ENCODE measurements at places on chromosomes 16 and 17. TPM values are rescaled to one million over a fixed set of nuclear protein-coding genes. Genes with fewer than 3 reads are reported as not detected.
A peak's percentile ranks its signal among the peaks of the same experiment; 100 is the strongest.

Gene CHST5
- total RNA-seq: 0.25 TPM

Gene KRTAP2-3
- total RNA-seq: 13.4 TPM

Gene NUPR1
- total RNA-seq: 54.8 TPM

Gene KRT17
- 3.8 TPM for total RNA-seq

Gene MAP2K3
- total RNA-seq: 42.6 TPM

Gene CD68
- 55.0 TPM for total RNA-seq

Gene VPS25
- 93.0 TPM for total RNA-seq

Gene SDK2
- total RNA-seq: not detected

Gene FTO
- total RNA-seq: 118 TPM

Gene TMEM88
- total RNA-seq: not detected

- no peaks in the 10 kb centered on the region for H3K27me3 ChIP-seq
- H3K36me3 ChIP-seq: 0 out of 2 replicates have a peak, but pooled peaks cover under 1% of the 10 kb centered on the region
- DNase-seq: peak; percentile 20
- H3K27ac ChIP-seq: peak overlapping the region; percentile 85
- H3K4me1 ChIP-seq: peaks cover 50% of the 10 kb centered on the region
Measured at GRCh38 chr17:41058741-41059140, 1.2 kb downstream of the KRTAP2-3 start.

DNA sequence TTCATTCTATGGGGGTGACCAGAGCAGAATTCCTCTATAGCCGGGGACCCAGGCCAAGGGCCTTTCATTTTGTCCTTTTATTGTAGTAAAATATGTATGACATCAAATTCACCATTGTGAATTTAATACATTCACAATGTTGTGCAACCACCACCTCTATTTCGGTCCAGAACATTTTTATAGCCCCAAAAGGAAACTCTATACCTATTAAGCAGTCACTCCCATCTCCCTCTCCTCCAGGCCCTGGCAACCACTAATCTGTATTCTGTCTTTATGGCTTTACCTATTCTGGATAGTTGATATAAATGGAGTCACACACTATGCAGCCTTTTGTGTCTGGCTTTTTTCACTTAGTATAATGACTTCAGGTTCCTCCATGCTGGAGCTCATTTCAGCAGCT lies 9.7 kb upstream of the TNS4 start:
- H3K4me1 ChIP-seq: peaks cover 29% of the 10 kb centered on the region
- H3K27me3 ChIP-seq: no peaks in the 10 kb centered on the region
- H3K36me3 ChIP-seq: no peaks in the 10 kb centered on the region

- no peaks in the 10 kb centered on the region for H3K4me1 ChIP-seq
- no peaks in the 10 kb centered on the region for H3K36me3 ChIP-seq
- H3K27ac ChIP-seq: no peak overlapping the region
- DNase-seq: no peak
- no peak overlapping the region for H3K4me3 ChIP-seq
Measured at GRCh38 chr17:14522795-14523387, 222.0 kb downstream of the HS3ST3B1 start.

DNA sequence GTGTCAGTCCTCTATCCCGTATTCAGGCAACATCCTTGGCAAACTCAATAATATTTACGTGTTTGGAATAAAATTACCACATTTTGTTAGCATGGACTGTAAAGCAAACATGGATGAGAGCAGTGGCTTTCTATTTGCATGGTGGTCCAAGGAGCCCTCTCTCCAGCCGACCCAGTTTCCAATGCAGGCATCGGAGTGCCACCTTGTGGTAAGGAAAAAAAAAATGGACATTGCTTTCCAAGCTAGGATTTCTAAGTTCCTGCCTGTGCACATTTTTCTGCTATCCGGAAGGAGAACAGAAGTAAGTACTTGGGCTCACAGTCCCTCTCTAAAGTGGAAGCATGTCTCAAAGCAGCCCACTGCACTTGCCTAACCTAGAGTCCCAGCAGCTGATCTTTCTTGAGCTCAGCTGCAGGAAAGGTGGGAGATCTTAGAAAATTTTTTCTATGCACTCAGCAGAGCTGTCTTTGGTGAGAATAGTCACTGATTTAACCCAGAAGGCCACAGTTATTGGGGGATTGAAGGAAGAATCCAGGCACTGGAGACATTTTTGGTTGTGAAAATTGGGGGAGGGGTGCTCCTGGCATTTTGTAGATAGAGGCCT lies 46.0 kb upstream of the ERCC4 start:
- DNase-seq: peak; percentile 21
- H3K27ac ChIP-seq: no peak overlapping the region
- H3K4me3 ChIP-seq: no peak overlapping the region
- no peaks in the 10 kb centered on the region for H3K4me1 ChIP-seq

- H3K27me3 ChIP-seq: no peaks in the 10 kb centered on the region
- no peaks in the 10 kb centered on the region for H3K4me1 ChIP-seq
- DNase-seq: no peak
- no peaks in the 10 kb centered on the region for H3K36me3 ChIP-seq
- H3K4me3 ChIP-seq: no peak overlapping the region
- H3K27ac ChIP-seq: no peak overlapping the region
Measured at GRCh38 chr16:9316008-9316407, 224.6 kb downstream of the HAPSTR1 start.

GRCh38 chr16:53781023-53781605 lies 77.2 kb downstream of the FTO start:
- H3K27ac ChIP-seq: no peak overlapping the region

- no peak overlapping the region for H3K27ac ChIP-seq
- H3K36me3 ChIP-seq: no peaks in the 10 kb centered on the region
- DNase-seq: no peak
- H3K4me3 ChIP-seq: no peak overlapping the region
- peaks cover 10% of the 10 kb centered on the region for H3K4me1 ChIP-seq
Measured at GRCh38 chr17:83012868-83013778, 66.3 kb upstream of the METRNL start.

GRCh38 chr17:55513885-55514590 lies 2.8 kb upstream of the SMIM36 start:
- H3K4me3 ChIP-seq: no peak overlapping the region
- peaks cover 11% of the 10 kb centered on the region for H3K27me3 ChIP-seq
- peak; percentile 68 for DNase-seq
- H3K27ac ChIP-seq: no peak overlapping the region
- no peaks in the 10 kb centered on the region for H3K36me3 ChIP-seq
- H3K4me1 ChIP-seq: peaks cover 6% of the 10 kb centered on the region

GRCh38 chr16:55571-56136 lies 2.0 kb downstream of the SNRNP25 start:
- no peak for DNase-seq
- H3K4me1 ChIP-seq: 0 out of 2 replicates have a peak, but pooled peaks cover 3% of the 10 kb centered on the region
- H3K36me3 ChIP-seq: peaks cover 16% of the 10 kb centered on the region
- H3K27ac ChIP-seq: no peak overlapping the region
- no peak overlapping the region for H3K4me3 ChIP-seq

DNA sequence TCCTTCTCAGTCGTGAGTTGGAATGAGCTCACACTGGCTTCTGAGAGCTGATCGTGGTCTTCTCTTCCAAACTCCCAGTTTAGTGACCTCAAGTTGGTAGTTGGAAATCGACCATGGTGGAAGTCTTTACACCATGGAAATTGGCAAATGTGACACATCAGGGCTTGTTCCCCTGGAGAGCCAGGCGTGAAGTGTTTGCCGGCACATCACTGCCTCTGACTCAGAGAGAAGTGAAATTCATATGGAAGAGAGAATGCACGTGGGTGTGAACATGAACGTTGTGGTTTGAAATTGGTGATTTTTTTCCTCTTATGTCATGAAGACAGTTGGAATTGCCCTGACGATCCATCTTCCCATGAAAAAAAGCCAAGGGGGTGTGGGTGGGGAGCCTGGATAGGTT lies 47.4 kb downstream of the AXIN2 start:
- peak overlapping the region; percentile 93 for H3K27ac ChIP-seq
- H3K36me3 ChIP-seq: no peaks in the 10 kb centered on the region
- H3K27me3 ChIP-seq: no peaks in the 10 kb centered on the region
- 0 out of 2 replicates have a peak overlapping the region, but pooled peaks have one; percentile 18 for H3K4me3 ChIP-seq

GRCh38 chr17:83084621-83085056 lies 5.2 kb downstream of the METRNL start:
- H3K4me3 ChIP-seq: peak overlapping the region; percentile 63
- H3K27me3 ChIP-seq: no peaks in the 10 kb centered on the region
- peak overlapping the region; percentile 100 for H3K27ac ChIP-seq
- peaks cover 23% of the 10 kb centered on the region for H3K36me3 ChIP-seq

GRCh38 chr17:58184986-58185761 lies 7.4 kb upstream of the EPX start:
- no peak for DNase-seq
- H3K4me3 ChIP-seq: no peak overlapping the region
- H3K27ac ChIP-seq: no peak overlapping the region

DNA sequence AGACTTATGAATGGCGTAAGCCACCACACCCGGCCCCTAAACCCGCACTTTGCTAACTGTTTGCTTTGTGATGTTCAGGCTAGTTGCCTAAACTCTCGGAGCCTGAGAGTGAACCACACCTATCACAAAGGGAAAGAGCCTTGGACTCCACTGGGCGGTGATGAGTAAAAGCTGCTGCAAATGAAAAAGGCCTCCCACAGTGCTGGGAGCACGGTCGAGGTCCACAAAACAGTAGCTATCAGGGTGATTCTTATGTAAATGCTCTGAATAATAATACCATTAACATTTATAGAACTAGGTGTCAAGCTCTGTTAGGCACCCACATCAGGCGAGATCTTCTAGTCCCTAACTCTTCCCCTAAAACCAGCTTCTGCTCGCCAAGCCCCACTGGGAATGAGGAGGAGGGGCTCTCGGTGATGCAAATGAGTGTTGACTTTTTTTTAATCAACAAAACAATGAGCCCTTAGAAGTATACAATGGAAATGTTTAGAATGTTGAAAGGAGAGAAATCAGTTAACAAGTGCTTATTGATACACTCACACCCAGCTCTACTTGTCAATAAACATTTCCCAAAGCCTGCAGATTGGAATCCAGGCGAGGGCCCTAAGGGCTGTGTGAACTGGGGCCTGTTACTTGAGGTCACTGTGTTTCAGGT lies 19.8 kb downstream of the FBRS start:
- H3K4me3 ChIP-seq: no peak overlapping the region
- H3K27me3 ChIP-seq: no peaks in the 10 kb centered on the region
- no peak for DNase-seq
- H3K4me1 ChIP-seq: no peaks in the 10 kb centered on the region
- no peaks in the 10 kb centered on the region for H3K36me3 ChIP-seq
- no peak overlapping the region for H3K27ac ChIP-seq

DNA sequence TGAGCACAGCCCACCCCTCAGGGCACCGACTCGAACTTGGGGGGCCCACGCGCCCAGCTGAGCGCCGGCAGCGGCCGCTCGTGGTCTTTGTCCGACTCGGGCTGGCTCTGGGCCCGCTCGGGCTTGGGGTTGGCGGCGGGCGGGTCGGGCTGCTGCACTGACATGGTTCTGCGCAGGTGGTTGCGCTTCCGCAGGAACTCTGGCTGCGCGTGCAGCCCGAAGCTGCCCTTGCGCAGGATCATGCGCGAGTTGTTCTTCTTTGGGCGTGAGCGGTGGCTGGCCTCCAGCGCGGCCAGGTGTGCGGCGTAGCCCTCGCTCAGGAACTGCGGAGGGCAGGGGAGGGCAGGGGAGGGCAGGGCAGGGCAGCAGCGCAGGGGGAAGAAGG lies 11.1 kb downstream of the PIMREG start:
- H3K4me1 ChIP-seq: peaks cover 10% of the 10 kb centered on the region
- H3K4me3 ChIP-seq: no peak overlapping the region
- H3K36me3 ChIP-seq: no peaks in the 10 kb centered on the region
- DNase-seq: no peak
- H3K27me3 ChIP-seq: no peaks in the 10 kb centered on the region

DNA sequence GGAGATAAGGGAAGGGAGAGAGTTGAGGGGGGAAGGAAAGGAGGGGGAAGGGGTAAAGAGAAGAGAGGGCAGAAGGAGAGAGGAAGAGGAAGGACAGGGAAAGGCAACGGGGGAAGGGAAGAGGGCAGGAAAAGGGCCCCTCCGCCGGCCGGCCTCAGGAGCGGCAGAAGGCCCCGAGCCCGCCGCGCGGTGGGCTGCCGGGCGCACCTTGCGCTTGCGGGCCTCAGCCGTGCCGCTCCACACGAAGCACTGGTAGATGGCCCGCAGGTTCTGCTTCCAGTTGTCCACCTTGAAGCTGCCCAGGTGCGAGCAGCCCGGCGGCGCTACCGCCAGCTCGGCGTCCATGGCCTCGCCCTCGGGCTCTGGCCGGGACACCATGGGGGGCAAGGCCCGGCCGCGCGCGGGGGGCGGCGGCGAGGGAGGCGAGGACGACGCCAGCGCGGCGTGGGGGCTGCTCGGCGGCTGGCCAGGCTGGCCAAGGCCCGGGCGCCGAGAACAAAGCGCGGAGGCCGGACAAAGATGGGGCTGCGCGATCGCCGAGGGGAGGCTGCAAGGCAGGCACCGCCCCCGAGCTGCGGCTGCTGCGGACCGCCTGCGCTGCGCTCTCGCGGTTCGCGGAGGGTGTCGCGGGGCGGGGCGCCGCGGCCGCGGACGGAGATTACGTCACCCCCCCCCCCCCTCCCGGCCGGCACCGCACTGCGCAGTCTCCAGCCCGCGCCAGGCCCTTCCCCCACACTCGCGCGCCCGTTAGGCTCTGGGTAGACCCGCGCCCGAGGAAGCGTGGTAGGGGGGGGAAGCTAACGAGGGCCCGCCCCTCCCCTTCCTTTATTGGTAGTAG lies at the start of gene USP22:
TSS of gene USP22 (minus strand) at position 554 of the 838 bp plus-strand sequence. CDS start at position 378, 176 bp downstream.
- H3K36me3 ChIP-seq: no peaks in the 10 kb centered on the region
- peak; percentile 98 for DNase-seq
- H3K4me1 ChIP-seq: peaks cover 21% of the 10 kb centered on the region
- H3K4me3 ChIP-seq: peak within 1 kb of the TSS; percentile 100

DNA sequence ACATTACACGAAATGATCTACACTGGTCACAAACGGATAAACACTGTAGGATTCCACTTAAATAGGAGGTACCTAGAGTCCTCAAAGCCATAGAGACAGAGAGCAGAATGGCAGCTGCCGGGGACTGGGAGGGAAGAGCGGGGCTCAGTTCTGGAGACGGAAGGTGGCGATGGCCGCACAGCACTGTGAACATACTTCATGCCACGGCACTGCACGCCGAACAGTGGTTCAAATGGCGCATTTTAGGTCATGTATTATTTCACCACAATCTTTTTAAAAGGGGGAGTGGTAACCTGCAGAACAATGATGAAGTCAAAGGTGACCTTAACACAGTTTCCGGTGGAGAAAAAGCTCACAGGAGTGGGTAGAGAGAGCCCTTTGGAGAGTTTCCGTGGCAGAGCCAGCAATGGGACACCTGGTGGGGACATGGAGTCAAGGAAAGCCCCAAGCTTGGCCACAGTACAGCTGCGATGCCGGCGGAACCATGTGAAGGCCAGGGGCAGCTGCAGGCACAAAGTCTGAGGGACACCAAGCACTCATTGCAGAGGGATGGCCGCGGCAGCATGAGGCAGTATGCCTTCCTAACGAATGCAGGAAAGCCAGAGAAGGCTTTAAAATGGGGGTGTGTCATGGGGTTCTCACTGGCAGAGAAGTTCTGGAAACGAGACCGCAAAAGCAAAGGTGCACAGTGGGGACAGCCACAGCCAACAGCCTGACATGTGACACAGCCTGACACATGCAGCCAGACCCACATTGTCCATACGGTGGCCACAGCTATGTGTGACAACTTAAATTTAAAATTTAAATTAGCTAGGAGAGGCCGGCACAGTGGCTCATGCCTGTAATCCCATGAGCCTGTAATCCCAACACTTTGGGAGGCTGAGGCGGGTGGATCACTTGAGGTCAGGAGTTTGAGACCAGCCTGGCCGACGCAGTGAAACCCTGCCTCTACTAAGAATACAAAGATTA lies 7.3 kb downstream of the FLCN start:
- peaks cover 34% of the 10 kb centered on the region for H3K36me3 ChIP-seq
- no peaks in the 10 kb centered on the region for H3K27me3 ChIP-seq
- no peak for DNase-seq
- H3K27ac ChIP-seq: no peak overlapping the region
- H3K4me1 ChIP-seq: no peaks in the 10 kb centered on the region
- no peak overlapping the region for H3K4me3 ChIP-seq
